ENCODE measurements at places on chromosomes 1 and 21.

DNA sequence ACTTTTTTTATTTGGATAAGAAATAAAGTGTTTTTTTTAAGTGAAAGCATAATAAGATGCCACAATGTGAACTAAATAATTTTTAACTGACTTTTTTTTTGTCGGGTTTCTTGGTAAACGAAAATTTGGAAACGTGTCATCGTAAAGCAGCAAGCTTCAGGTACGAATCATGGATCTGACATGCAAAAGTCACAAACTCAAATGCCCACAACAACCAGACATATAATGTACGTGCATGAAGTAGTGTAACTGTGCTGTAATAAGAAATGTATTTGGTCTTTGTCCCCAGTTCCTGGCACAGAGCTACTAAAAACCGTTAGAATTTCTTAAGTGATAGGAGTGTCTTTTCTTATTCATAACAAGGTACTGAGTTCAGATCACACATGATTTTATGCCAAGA, 44.3 kb upstream of the LRRC7 start:
- no peak for DNase-seq

DNA sequence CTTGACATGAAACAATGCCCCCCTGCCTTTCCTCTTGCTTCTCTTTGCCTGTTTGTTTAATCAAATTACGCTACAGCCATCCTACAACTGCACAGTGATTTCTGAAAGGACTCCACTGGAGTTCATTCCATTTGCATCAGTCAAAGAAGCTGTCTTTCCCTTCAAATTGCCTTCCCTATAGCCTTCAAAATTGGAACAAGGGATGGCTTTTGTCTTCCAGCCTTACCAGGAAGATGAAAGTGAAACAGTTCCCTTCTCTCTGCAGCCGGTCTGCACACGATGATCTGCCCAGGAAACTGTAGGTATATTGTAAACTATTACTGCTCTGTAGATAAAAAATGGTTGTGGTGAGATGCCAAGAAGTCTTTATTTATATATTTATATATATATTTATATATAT, 65.6 kb upstream of the ETS2 start:
- DNase-seq = no peak

- DNase-seq = no peak
Measured at GRCh38 chr1:21256776-21257175, 33.5 kb downstream of the ECE1 start.

- DNase-seq = no peak
Measured at GRCh38 chr1:108049178-108049819, 84.3 kb upstream of the VAV3 start.

DNA sequence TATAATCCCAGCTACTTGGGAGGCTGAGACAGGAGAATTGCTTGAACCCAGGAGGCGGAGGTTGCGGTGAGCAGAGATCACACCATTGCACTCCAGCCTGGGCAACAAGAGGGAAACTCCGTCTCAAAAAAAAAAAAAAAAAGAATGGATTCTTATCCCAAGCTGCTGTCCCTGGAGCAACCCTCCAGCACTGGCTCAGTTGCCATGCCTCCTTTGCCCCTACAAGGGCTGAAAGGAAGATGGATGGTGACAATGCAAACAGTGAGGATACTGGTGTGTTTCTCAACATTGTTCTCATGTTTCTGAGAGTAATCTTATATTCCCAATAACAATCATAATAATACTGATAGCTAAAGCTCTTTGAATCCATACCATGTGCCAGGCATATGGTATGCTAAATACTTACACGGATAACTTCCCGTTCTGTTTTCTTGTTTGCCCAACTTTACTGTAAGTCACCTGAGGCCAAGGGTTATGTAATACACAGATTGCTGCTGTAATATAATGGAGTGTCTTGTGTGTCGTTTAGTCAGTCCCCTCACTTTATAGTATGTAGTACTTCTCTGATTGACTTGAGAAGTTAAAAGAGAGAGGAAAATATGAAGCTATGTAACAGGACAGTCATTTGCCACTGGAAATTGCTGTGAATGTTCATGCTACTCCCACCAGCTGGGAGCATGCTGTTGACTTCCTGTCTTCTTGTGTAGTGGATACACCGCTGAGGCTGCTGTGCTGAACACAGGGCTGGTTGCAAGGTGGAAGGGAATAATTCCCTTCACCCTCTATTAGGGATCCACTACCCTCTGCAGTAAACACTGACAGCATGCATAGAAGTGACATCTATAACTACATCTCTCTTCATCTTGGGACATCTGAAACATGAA, 153.6 kb downstream of the CNIH3 start:
- DNase-seq = no peak

GRCh38 chr1:179822065-179822464, 55.5 kb downstream of the TOR1AIP2 start:
- DNase-seq = no peak

GRCh38 chr1:182765391-182765790, 24.2 kb upstream of the NPL start:
- no peak for DNase-seq

DNA sequence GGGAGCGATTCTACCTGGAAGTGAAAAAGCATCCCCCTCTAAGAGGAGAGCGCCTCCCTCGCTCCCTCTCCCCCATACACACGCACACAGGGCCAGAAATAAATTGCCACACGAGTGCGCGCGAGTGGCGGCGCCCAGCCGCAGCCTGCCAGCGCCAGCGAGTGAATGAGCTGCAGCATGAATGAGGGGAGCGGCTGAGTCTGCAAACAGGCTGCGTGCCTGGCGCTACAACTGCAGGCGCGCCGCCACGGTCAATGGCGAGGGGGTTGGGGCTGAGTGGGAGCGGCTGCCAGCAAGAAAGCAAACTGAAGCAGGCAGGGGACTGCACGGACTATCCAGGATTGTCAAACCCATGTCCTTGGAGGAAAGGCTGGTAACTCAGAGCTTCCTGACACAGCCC, 2.2 kb downstream of the CAMK1G start:
- no peak for DNase-seq

- no peak for DNase-seq
Measured at GRCh38 chr21:33024201-33025103, 1.3 kb upstream of the OLIG2 start.

DNA sequence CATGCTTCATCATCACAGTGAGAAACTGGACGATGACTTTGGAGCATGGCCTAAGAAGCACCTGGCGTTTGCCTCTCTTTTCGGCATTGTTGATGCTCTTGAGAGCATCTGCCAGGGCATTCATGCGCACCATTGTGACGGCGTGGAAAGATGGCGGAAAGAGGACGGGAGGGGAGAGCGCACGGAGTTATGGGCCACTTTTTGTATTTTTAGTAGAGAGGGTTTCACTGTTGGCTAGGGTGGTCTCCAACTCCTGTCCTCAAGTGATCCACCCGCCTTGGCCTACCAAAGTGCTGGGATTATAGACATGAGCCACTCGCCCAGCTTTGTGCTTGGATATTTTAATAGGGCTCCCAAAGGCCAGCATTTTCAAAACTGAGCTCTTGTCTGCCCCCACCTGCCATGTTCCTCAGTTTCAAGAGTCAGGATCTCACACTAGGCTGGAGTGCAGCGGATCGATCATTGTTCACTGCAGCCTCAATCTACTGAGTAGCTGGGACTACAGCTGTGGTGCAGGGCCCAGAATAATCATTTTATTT, 5.3 kb downstream of the RPS8 start:
- DNase-seq = no peak
